ENCODE measurements at places on chromosomes 12 and 14.

GRCh38 chr12:121581686-121582429, 1.0 kb upstream of the KDM2B start:
- peak; percentile 33 for DNase-seq

DNA sequence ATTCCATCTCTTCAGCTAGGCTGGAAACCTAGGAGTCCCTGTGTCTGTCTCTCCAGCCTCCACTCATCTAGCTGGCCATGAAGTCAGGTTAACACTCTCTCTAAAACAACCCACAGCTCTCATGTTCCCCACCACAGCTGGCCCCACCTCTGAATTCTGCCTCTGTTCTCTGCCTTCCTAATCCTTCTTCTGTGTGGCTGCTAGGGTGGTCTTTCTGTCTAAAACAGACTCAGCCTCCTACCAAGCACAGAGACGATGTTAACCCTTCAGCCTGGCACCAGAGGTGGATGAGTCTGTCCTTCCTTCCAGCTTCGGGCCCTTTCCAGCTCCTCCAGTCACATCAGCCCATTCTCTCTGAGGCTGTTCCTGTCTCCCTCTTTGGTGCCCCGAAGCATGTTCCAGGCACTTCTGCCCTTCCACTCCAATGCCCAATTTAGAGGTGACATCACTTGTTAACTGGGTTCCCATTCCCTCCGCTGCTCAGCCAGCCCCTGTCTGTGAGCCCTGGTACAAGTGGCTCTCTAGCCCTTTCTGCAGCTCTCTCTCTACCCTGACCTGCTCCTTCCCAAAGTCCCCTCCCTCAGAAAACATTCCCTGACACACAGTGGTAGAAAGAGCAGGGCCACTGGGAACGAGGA, 9.1 kb downstream of the FIGNL2 start:
- no peak for DNase-seq

- peak; percentile 55 for DNase-seq
Measured at GRCh38 chr14:35403114-35403602, 1.4 kb downstream of the NFKBIA start.

- DNase-seq, result no peak
Measured at GRCh38 chr12:5592310-5592709, 160.4 kb downstream of the NTF3 start.

DNA sequence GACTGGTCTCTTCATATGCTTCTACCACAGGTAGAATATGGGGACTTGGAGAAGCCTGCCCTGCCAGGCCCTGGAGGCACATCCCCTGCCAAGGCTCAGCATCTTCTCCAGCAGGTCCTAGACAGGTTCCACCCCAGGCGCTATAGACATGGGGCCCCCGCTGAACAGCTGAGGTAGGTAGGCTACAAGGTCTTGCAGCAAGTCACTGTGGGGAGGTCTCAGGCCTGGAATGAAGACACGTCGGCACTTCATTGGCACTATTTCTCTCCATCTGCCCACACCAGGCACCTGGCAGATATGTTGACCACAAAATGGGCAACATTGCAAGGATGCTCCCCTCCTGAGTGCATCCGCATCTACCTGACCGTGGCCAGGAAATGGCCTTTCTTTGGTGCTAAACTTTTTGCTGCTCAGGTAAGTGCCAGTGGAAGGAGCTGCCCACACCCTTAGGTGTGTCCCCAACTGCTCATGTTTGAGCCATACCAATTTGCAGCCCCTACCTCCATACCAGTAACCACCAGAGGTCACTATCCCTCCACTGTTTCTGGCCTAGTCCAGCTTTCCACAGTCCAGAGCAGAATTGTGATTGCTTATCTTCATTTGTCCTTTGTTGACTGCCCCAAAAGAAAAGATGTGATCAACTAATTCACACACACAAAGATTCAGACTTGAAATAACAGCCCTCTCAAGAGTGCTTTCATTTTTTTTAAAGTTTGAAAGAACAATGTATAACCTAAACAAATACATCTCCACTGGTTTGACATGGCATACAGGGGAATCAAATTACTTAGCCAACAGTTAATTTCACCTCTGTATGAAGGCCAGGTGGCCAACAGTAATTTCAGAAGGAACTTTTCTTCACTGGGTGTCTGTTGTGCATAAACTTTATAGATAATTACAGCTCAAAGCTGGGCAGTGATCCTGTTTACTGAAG, 16.1 kb downstream of the PIGH start:
- peak; percentile 51 for DNase-seq

DNA sequence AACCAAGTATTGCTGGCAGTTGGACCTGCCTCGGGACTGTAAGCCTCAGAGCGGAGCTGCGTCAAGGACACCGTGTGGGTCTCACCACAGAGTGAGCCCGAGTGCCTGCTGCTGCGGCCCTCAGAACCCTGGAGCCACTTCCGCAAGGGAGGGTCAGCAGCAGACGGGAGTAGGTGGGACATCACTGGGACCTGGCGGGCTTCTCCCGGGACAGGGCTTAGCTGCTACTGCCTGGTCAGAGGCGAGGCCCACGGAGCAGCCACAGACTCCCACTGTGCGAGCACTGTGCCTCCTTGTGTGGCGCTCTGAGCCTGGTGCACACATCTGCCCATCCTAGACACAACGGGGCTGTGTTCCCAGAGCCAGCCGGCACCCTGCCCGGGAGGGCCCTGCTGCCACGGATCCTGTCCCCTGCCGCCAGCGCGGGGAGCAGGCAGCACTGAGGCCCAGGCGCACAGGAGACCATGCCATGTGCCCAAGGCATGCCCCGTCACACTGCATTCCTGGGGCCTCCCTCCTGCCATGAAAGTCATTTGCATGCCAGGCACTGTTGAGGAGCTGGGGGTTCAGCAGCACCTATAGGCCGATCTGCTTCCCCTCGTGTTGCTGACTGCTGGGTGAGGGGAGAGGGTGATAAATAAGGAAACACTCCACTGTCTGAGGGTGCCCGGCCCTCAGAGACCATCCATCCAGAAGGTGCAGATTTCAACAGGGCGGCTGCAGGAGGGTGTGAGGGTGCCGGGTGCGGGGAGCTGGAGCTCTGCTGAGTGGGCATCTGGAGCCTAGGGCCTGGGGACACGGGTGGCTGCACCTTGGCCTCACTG, 10.0 kb downstream of the HIP1R start:
- no peak for DNase-seq

- DNase-seq, result no peak
Measured at GRCh38 chr12:100845095-100845494, 50.5 kb downstream of the ANO4 start.

DNA sequence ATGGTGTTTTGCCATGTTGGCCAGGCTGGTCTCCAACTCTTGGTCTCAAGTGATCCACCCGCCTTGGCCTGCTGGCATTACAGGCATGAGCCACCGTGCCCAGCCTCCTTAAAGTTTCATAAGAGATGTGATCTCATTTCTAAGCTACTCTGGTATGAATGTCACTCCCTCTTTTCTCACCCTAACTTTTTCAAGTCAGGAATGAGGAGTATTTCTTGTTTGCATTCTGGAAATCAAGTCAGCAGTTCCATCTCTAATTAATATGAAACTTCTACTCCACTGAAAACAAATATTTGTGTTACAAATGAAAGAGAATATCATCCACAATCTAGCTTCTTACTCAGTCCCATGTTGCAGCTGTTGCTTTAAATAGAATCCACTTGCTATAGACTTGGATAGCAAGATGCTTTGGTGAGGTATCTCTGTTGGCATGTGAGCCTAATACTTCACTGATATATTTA, 61.3 kb downstream of the ARF6 start:
- DNase-seq, result no peak

DNA sequence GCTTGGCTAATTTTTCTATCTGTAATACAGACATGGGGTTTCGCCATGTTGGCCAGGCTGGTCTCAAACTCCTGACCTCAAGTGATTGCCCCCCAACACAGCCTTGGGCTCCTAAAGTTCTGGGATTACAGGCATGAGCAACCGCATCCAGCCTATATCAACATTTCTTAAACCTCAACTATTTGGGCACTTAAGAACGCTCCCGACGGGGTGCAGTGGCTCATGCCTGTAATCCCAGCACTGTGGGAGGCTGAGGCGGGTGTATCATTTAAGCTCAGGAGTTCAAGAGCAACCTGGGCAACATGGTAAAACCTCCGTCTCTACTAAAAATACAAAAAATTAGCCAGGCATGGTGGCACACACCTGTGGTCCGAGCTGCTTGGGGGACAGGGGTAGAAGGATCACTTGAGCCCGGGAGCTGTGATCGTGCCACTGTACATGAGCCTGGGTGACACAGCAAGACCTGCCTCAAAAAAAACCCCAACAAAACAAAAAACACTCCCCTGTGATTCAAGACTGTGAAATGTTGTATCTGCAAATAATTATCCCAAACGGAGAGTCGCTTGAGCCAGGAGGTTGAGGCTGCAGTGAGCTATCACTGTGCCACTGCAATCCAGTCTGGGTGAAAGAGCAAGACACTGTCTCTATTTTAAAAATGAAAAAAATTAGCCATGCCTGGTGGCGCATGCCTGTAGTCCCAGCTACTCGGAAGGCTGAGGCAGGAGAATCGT, 21.5 kb downstream of the PPTC7 start:
- DNase-seq, result no peak

DNA sequence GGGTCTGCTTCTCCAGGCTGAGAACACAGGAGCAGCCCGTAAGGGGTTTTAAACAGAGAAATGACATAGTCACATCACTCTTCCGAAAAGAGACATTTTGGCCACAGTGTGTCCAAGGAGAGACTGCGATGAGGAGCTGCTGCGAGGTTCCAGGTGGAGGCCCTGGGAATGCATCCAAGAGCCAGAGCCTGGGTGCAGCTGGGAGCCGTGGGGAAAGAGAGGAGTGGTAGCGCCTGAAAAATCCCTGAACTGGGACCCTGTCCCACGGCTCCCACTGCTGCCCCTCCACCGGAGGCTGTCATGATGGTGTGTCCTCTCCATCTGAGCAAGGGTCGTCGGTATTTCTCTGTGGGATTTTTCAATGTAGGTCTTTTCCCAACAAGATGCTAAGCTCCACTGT, 146.9 kb downstream of the BCL11B start:
- no peak for DNase-seq

GRCh38 chr12:70609203-70609602, 28.0 kb downstream of the PTPRB start:
- no peak for DNase-seq

DNA sequence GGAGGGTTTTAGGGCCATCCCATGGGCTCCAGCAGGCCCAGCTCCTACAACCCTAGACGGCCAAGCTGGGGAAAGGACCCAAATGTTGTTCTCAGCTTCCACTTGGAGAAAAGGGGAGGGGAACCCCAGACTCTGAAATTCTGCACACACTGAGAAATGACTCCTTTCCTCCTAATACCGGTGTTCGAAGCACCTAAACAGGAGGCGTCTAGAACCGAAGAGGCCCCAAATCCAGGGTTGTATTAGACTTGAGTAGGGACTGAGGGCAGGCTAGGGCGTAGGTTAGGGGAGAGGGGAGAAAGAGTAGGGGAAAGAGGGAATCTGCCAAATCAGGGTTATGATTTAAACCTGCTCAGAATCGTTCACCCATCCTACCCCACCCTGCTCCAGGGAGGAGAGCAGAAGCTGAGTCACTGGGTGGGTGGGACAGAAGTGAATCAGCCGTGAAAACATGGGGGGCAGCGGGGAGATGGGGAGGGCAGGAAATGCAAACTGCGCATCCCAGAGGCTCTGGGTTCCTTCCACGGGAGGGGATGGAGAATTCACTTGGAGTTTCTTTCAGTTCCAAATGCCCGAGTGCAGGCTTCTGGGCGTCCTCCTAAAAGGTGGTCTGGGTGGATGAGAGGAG, 1.0 kb downstream of the IGFBP6 start:
- no peak for DNase-seq

DNA sequence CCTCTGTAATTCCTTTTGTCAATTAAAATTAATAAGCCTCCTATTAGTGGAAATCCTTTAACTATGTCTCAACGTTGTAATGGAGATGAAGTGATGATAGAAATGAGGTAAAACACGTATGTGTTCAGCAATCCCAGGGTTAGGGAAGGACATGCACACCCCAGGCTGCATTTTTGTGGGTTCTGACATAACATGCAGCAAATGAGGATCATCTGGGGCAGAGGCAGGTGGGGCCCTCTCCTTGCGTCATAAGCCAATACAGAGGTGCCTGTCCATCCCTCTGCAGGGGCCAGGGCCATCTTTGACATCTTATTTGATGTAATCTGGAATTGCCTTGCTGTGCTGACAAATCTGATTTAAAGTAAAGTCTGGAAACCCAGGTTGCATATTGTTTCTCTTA, 73.2 kb downstream of the MYRFL start:
- DNase-seq, result no peak

GRCh38 chr14:101134161-101134631, 230.7 kb upstream of the RTL1 start:
- no peak for DNase-seq

GRCh38 chr12:88931598-88931997, 351.3 kb upstream of the KITLG start:
- DNase-seq, result no peak

DNA sequence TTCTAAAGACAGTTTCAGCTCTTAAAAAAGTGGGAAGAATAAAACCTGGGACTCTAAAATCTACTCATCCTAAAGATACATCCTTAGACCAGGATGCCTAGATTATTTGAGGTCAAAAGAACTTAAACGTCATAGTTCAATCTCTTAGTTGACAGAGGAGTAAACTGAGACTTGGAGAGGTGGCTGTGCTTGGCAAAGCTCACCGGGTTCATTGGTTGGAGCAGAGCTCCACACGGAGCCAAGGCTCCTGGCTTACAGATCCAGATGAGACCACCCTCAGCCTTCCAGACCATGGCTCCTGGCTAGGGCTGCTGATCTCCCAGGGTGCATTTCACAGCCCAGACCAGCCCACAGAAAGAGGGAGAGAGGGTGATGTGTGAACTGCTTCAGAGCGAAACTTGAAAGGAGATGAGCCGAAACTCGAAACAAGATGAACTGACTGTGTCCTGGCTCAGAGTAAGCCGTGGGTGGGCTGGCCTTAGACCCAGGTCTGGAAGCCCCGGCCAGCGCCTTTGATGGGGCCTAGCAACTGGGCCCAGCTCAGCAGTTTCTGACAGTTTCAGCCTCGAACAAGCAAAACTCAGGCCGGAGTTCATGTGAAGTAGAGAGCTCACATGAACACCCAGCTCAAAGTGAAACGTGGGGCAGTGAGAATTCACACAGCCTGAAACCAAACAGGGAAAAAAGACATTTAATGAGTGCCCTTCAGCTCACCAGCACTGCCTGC, 1044.8 kb downstream of the BCL11B start:
- peak; percentile 40 for DNase-seq

DNA sequence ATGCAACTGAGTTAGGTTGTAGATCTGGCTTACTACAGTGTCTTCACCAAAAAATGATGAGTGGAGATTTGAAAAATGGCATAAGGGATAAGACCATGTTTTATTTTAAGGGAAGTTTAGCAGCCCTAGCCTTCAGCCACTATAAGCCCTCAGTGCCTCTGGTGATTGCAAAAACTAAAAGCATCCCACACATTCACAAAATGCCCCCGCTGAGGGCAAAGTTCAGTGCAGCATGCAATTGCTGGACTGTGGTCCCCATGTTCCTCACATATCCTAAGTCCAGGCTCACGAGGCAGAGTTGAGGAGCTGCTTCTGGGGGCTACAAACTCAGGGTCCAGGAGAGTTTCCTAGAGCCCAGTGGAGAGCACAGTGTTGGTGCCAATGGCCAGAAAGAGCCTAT, 29.6 kb upstream of the NCOR2 start:
- DNase-seq, result no peak

GRCh38 chr12:50400638-50401499, at the start of gene LARP4:
Gene LARP4, plus strand, starts transcription at chr12:50400885. Its CDS starts 126 bp downstream, at chr12:50401011.
- DNase-seq, result peak; percentile 91
